Neural crest cell (in vitro differentiated cells): ENCODE measurements at places on chromosomes 12 and 14.

- no peaks in the 10 kb centered on the region for H3K27me3 ChIP-seq
- peaks cover 38% of the 10 kb centered on the region for H3K4me1 ChIP-seq
- H3K27ac ChIP-seq, result peak overlapping the region; percentile 99
- peak overlapping the region; percentile 92 for H3K4me3 ChIP-seq
- peaks cover 19% of the 10 kb centered on the region for H3K36me3 ChIP-seq
- peak; percentile 56 for DNase-seq
These were observed 1.3 kb downstream of the ESYT1 start for GRCh38 chr12:56129206-56129941.

DNA sequence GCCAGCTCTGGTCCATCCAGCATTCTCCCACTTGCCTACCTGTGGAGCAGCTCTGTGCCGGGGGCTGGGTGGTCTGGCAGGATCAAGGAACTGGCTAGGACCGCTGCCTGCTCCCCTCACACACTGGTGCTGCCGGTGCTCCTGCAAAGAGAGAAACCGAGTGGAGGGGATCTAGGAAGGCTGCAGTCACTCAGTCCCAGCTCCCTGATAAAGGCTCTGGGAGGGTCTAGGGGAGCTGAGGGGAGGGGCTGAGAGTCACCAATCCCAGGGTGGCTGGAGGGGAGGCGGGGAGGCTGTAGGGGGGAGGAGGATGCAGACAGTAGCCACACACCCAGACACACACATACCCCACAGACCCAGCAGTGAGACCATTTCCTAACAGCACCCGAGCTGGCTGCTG lies at the start of gene TAC3:
Gene TAC3 (minus strand): TSS at position 182 of the 400 bp plus-strand sequence. CDS start 732 bp downstream, outside the sequence.
- no peaks in the 10 kb centered on the region for H3K36me3 ChIP-seq
- peaks cover 3% of the 10 kb centered on the region for H3K4me1 ChIP-seq
- H3K27ac ChIP-seq, result no peak within 1 kb of the TSS
- no peak within 1 kb of the TSS for H3K4me3 ChIP-seq
- DNase-seq, result no peak

- DNase-seq, result no peak
- no peak overlapping the region for H3K27ac ChIP-seq
- no peaks in the 10 kb centered on the region for H3K27me3 ChIP-seq
- no peak overlapping the region for H3K4me3 ChIP-seq
- no peaks in the 10 kb centered on the region for H3K36me3 ChIP-seq
These were observed 162.0 kb downstream of the SAMD4A start for GRCh38 chr14:54728700-54729527.

DNA sequence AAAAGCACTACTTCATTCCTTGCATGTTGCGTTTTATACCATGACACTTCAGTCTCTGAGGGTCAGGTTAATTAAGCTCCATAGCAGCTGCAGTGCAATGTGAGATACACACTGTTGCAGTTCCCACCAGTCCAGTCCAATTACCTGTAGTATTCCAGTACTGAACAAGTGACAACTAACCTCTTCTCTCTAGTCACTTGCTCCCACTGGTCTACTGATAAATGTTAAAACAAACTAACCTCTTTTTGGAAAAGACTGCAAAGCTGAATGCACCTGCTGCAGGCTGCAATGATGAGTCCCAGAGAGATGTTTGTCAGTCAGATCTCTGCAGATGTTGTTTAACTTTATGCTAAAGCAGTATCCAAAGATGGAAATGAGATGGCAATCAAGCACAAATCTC lies 7.9 kb downstream of the NOVA1 start:
- no peak overlapping the region for H3K4me3 ChIP-seq
- no peak for DNase-seq
- H3K36me3 ChIP-seq, result no peaks in the 10 kb centered on the region
- H3K4me1 ChIP-seq, result peaks cover 34% of the 10 kb centered on the region
- H3K27ac ChIP-seq, result no peak overlapping the region

- no peak overlapping the region for H3K27ac ChIP-seq
- H3K4me1 ChIP-seq, result peaks cover 12% of the 10 kb centered on the region
- no peak for DNase-seq
- H3K27me3 ChIP-seq, result peaks cover 27% of the 10 kb centered on the region
- H3K36me3 ChIP-seq, result no peaks in the 10 kb centered on the region
These were observed 48.6 kb downstream of the IRAK3 start for GRCh38 chr12:66237505-66238175.

GRCh38 chr14:67999705-68000384 lies 180.3 kb downstream of the RAD51B start:
- H3K27me3 ChIP-seq, result no peaks in the 10 kb centered on the region
- DNase-seq, result no peak
- no peak overlapping the region for H3K27ac ChIP-seq
- H3K4me1 ChIP-seq, result peaks cover 3% of the 10 kb centered on the region
- no peak overlapping the region for H3K4me3 ChIP-seq

DNA sequence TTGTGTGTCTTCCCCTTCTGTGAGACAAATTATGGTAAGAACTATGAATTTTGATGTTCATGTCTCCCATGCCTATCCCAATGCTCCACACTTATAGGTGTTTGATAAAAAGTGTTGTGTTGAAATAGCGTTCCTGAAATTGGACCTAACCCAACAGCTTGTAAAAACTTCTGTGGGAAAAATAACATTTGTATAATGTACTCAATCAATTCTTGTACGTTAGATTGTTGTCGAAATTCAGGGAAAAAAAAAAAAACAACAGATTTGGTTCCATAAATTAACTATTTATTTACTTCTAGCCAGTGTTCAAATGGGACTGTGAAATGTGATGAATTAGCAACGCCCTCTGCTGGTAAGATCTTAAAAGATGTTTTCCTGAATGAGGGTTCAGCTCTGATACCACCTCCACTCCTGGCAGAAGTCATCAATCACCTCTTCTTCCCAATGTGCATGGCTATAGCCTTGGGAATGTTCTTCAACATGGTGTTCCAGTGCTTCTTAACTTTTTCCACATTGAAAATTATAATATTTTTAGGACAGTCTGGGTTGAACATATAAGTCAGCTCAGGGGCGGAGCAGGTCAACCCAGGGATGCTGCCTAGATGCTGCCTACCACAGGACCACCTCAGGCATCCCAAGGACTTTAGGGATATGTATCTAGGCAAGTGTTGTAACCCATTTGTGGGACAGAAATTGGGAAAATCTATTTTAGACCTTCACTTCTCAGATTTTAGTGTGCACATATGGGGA lies 170.6 kb downstream of the OTOGL start:
- no peak overlapping the region for H3K27ac ChIP-seq
- peak; percentile 14 for DNase-seq
- H3K36me3 ChIP-seq, result no peaks in the 10 kb centered on the region
- H3K4me1 ChIP-seq, result peaks cover 4% of the 10 kb centered on the region

- no peak overlapping the region for H3K27ac ChIP-seq
- H3K36me3 ChIP-seq, result no peaks in the 10 kb centered on the region
- no peak overlapping the region for H3K4me3 ChIP-seq
- H3K4me1 ChIP-seq, result no peaks in the 10 kb centered on the region
- peaks cover 5% of the 10 kb centered on the region for H3K27me3 ChIP-seq
- no peak for DNase-seq
These were observed 73.2 kb downstream of the NTF3 start for GRCh38 chr12:5505116-5505515.

DNA sequence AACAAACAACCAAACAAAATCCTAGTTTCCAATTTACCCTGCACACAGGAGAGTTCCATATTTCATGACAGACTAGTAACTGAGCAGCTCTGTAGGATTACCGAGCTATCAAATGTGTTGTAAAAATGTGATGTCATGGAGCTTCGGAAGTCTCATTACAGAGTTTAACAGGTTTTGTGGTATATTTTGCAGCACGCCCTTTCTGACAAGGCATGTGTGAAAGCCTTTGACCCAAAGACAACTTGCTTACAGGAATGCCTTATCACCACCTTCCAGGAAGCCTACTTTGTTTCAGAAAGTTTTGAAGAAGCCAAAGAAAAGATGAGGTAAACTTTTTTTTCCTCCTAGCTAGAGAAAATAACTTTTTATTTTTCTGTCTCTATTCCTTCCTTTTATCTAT lies 92.4 kb downstream of the TPH2 start:
- H3K4me1 ChIP-seq, result peaks cover 28% of the 10 kb centered on the region
- DNase-seq, result no peak
- H3K27ac ChIP-seq, result no peak overlapping the region
- H3K4me3 ChIP-seq, result no peak overlapping the region
- H3K36me3 ChIP-seq, result no peaks in the 10 kb centered on the region

- no peaks in the 10 kb centered on the region for H3K4me1 ChIP-seq
- H3K36me3 ChIP-seq, result no peaks in the 10 kb centered on the region
- no peak for DNase-seq
- H3K4me3 ChIP-seq, result no peak overlapping the region
These were observed 218.6 kb downstream of the SPTSSA start for GRCh38 chr14:34243401-34243800.

- H3K27me3 ChIP-seq, result no peaks in the 10 kb centered on the region
- no peak overlapping the region for H3K27ac ChIP-seq
- H3K36me3 ChIP-seq, result no peaks in the 10 kb centered on the region
- no peaks in the 10 kb centered on the region for H3K4me1 ChIP-seq
- peak; percentile 86 for DNase-seq
- H3K4me3 ChIP-seq, result no peak overlapping the region
These were observed 617.6 kb downstream of the LRFN5 start for GRCh38 chr14:42224053-42224888.

DNA sequence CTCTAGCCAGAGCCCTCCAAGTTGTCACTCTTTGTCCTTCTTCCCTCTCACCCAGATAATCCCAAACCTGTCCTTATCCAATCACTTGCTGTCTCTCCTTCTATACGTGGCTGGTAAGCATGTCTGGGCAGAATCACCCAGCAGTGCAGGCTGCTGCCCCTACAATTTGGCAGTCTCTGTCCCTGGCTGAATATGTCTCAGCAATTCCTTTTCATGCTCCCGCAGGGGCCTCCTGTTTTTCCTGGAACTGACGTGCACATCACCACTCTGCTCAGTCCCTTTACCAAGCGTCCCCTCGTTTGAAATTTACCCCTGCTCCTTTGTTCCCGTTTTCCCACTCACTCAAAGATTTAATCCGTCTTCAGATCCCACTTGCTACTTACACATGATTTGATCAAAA lies 80.0 kb downstream of the ST8SIA1 start:
- no peak for DNase-seq
- peaks cover 38% of the 10 kb centered on the region for H3K4me1 ChIP-seq
- peaks cover 14% of the 10 kb centered on the region for H3K36me3 ChIP-seq
- no peak overlapping the region for H3K27ac ChIP-seq
- no peak overlapping the region for H3K4me3 ChIP-seq
- no peaks in the 10 kb centered on the region for H3K27me3 ChIP-seq

DNA sequence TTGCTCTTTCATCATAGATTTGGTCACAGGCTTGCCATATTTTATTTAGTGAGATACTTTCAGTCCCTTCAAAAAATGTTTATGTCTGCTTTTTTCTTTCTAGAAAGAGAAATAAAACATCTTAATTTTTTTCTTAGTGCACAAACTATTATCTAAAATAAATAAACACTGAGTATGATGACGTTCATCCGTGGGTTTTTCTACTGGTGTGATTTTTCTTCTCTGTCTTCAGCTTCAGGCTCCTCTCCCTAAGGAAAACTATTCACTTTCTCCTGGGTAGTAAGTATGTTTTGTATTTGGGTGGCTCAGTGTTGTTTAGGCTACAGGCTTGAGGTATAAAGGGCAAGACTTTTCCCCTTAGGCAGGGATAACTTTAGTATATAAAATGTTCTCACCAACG lies 154.7 kb downstream of the DACT1 start:
- DNase-seq, result no peak
- H3K27me3 ChIP-seq, result no peaks in the 10 kb centered on the region
- H3K4me3 ChIP-seq, result no peak overlapping the region
- no peaks in the 10 kb centered on the region for H3K36me3 ChIP-seq

GRCh38 chr14:58992935-58993334 lies 195.5 kb upstream of the DAAM1 start:
- no peak for DNase-seq
- H3K4me1 ChIP-seq, result no peaks in the 10 kb centered on the region
- no peak overlapping the region for H3K27ac ChIP-seq
- H3K27me3 ChIP-seq, result no peaks in the 10 kb centered on the region
- H3K4me3 ChIP-seq, result no peak overlapping the region

- peaks cover 3% of the 10 kb centered on the region for H3K4me1 ChIP-seq
- peak overlapping the region; percentile 75 for H3K27ac ChIP-seq
- H3K36me3 ChIP-seq, result peaks cover 2% of the 10 kb centered on the region
- H3K4me3 ChIP-seq, result no peak overlapping the region
These were observed 9.9 kb downstream of the PMEL start for GRCh38 chr12:55955800-55956508.

- H3K27ac ChIP-seq, result no peak overlapping the region
- DNase-seq, result no peak
- H3K4me3 ChIP-seq, result no peak overlapping the region
These were observed 49.7 kb downstream of the JAG2 start for GRCh38 chr14:105118646-105119407.

DNA sequence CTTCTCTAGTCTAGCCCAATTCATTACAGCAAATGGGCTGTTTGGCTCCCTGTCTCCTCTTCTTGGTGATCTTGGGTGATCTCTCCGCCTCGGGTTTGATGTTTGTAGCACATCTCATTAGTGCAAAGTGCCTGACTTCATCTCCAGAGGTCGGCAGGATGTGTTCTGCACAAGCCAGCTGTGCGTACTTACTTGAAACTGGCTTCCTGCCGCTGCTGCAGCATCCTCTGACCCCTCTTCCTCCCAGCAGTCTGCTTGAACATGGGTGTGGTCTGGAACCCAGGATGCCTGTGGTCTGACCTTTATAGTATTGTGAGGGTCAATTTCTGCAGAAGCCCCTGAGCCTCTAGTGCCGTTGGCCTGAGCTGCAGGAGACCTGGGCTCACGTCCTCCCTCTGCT lies 99.2 kb downstream of the BEGAIN start:
- no peak for DNase-seq
- H3K27me3 ChIP-seq, result no peaks in the 10 kb centered on the region
- H3K27ac ChIP-seq, result no peak overlapping the region
- H3K4me3 ChIP-seq, result no peak overlapping the region
- no peaks in the 10 kb centered on the region for H3K36me3 ChIP-seq
- H3K4me1 ChIP-seq, result peaks cover 8% of the 10 kb centered on the region

- H3K27me3 ChIP-seq, result no peaks in the 10 kb centered on the region
- no peaks in the 10 kb centered on the region for H3K36me3 ChIP-seq
- no peaks in the 10 kb centered on the region for H3K4me1 ChIP-seq
- H3K4me3 ChIP-seq, result no peak overlapping the region
- H3K27ac ChIP-seq, result no peak overlapping the region
- DNase-seq, result no peak
These were observed 36.6 kb downstream of the STAB2 start for GRCh38 chr12:103623716-103624115.

GRCh38 chr14:84343656-84344055 lies 1186.3 kb upstream of the FLRT2 start:
- H3K36me3 ChIP-seq, result no peaks in the 10 kb centered on the region
- H3K27me3 ChIP-seq, result no peaks in the 10 kb centered on the region
- no peak overlapping the region for H3K4me3 ChIP-seq
- H3K4me1 ChIP-seq, result no peaks in the 10 kb centered on the region

- H3K4me1 ChIP-seq, result no peaks in the 10 kb centered on the region
- DNase-seq, result no peak
- H3K36me3 ChIP-seq, result no peaks in the 10 kb centered on the region
- peaks cover 56% of the 10 kb centered on the region for H3K27me3 ChIP-seq
- H3K4me3 ChIP-seq, result no peak overlapping the region
These were observed 2.6 kb upstream of the RASAL1 start for GRCh38 chr12:113137861-113138783.
